ENCODE measurements at places on chromosomes 11 and 22.

- no peak for DNase-seq
Observed at GRCh38 chr11:96112192-96113128, 188.6 kb upstream of the MTMR2 start.

DNA sequence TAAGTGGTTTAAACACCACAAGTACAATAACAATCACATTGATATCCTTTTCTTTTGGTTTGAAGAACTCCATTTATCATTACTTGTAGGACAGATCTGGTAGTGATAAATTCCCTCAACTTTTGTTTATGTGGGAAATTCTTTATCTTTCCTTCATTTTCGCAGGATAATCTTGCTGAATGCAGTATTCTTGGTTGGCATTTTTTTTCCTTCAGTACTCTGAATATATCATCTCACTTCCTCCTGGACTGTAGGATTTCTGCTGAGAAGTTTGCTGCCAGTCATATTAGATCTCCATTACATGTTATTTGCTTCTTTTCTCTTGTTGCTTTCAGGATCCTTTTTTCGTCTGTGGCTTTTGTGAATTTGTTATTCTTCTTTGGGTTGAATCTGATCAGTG, 179.0 kb upstream of the PLET1 start:
- DNase-seq: no peak

DNA sequence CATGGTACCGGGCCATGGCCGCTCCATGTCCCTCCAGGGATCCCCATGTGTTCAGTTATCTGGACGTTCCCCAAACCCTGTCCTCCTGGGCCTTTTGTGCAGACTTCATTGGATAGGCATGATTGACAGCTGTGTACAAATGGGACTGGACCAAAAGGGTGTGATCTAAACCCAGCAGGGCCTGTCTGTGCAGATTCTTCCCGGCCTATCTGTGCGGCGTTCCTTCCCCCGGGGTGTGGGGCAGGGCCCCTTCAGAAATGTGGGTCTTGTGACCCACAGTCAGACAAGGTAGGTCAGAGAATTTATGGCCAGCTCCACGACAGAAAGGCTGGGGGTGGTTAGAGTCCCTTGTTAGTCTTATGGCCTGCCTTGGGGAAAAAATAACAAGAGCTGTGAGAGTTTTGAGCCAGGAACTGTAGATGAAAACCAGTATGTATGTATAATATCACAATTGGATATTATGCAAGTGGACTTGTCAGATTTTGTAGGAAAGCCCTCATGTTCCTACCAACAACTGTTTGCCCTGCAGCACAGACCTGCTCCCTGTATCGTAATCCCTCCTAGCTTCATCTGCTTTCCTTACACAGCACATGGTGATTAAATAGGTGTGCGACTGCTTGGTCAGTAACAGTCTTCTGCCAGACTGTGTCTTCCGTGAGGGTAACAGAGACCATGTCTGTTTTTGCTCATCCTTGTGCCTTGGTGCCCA, 31.7 kb downstream of the AP2A2 start:
- DNase-seq: no peak

- no peak for DNase-seq
Observed at GRCh38 chr11:123301696-123302400, 106.8 kb upstream of the CLMP start.

- DNase-seq: no peak
Observed at GRCh38 chr11:82076126-82076525, 657.5 kb downstream of the FAM181B start.
